ENCODE measurements at places on chromosomes 2 and 18.

- DNase-seq: no peak
Observed at GRCh38 chr18:9742524-9743131, 34.5 kb downstream of the RAB31 start.

GRCh38 chr2:69138793-69139459 is 125.9 kb downstream of the ANTXR1 start:
- no peak for DNase-seq

DNA sequence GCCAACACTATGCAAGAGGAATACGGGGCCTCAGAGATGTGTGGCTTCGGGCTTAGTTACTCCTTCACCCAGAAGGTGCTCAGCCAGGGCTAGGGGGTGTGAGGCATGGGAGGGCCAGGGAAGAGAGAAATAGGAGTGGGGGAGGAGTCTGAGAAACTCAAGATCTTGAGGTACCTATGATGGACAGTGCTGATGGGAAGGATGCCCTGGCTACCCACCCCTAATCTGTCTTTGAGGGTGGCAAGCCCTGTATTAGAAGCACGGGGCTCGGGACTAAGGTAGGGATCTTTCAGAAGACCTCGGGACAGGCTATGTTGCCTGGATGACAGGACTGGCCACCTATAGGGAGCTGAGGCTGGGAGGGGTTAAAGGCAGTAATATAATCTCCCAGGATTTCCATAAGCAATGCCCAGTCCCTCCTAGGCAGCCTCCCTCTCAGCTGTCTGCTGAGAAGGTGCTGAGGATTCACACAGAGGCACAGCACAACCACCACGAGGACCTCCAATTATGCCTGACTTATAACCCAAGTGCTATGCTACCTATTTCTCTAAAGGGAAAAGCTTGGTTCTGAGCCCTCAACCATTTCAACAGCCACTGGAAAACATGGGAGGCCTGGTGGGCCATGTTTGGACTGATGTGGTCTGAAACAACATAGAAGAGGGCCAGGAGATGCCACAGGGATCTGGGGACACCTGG is 23.3 kb downstream of the MTHFD2 start:
- no peak for DNase-seq

DNA sequence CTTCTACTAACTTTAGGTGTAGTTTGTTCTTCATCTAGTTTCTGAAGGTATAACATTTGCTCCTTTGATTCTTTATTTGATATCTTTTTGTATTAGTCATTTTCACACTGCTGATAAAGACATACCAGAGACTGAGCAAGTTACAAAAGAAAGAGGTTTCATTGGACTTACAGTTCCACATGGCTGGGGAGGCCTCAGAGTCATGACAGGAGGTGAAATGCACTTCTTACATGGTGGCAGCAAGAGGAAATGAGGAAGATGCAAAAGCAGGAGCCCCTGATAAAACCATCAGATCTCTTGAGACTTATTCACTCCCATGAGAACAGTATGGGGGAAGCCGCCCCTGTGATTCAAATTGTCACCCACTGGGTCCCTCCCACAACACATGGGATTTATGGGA is 544.4 kb upstream of the DSEL start:
- DNase-seq: no peak

DNA sequence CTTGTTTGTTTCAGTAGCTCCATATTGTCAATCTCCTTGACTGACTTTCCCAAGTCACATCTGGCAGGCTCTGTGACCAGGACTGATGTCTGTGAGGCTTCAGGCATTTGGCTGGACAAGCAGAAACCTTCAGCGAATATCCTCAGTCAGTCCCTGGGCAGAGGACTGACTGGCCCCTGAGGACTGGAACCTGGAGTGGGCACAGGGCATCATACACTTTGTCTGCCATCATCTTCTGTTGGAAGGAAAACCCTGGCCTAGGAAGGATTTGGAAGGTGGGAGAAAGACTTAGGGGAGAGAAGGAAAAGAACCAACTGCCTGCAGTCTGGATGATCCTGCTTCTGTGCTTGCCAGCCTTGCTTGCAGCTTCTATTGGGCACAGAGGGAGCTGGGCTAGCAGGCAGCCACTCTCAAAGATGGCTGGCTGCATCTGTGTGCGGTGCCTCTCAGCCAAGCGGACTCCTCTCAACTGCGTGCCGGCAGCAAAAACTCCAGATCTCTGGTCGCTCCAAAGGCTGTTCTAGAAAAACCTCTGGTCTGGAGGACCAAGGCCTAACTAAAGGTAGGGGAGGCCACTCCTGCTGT is 126.8 kb downstream of the MARCHF4 start:
- DNase-seq: no peak

DNA sequence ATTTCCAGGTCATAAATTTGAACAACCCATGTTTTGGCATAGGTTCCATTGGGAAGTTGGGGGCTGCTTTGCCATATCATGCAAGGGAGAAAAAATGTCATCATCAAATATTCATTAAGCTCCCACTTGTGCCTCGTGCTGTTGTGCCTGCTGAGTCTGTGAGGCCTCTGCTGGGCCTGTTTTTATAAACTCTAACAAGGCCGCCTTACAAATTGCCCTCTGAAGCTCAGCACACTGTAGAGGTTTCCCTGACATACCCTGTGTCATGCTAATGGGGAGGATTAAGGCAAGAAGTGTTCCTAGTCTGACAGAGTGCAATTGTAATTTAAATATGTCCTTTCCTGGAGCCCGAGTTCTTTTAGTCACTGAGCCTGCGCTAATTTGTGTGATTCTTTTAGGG is 17.6 kb downstream of the OSBPL6 start:
- DNase-seq: no peak

GRCh38 chr2:188443207-188443606 is 151.5 kb downstream of the GULP1 start:
- no peak for DNase-seq

DNA sequence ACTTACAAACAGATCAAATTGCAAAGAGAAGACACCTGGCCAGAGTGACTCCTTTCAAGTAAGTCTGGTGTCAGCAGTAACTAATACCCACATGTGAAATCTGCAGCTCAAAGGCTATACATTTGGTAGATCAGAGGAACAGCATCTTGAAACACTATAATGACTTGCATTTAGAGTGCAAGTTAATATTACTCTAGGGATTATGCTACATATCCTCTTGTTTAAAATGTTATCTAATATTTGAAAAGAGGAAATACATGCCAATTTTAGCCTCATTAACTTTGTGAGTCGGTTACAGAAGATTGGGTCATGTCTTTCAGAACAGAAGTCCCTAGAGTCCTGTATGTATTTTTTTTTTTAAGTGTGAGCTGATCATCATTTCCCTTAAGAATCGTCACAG is 15.2 kb downstream of the LANCL1 start:
- DNase-seq: no peak

GRCh38 chr2:163467251-163467630 is 268.6 kb downstream of the FIGN start:
- DNase-seq: no peak

DNA sequence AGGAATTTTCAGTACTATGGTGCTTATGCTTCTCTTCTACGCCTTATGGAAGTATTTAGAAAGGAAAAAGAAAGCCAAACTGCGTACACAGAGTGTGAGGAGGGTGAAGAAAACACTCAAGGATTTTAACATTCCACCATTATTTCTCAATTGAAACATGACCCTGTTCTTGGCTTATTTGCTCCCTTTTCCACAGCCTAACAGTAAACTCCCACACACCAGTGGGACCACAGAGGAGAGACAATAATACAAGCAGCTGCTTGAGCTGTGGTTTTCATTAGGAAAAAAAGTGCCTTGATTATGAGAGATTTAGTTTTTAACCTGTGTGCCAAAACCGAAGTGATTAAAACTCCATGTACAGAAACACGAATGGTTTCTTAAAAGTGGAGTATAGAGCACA is 134.3 kb downstream of the MEP1B start:
- no peak for DNase-seq

DNA sequence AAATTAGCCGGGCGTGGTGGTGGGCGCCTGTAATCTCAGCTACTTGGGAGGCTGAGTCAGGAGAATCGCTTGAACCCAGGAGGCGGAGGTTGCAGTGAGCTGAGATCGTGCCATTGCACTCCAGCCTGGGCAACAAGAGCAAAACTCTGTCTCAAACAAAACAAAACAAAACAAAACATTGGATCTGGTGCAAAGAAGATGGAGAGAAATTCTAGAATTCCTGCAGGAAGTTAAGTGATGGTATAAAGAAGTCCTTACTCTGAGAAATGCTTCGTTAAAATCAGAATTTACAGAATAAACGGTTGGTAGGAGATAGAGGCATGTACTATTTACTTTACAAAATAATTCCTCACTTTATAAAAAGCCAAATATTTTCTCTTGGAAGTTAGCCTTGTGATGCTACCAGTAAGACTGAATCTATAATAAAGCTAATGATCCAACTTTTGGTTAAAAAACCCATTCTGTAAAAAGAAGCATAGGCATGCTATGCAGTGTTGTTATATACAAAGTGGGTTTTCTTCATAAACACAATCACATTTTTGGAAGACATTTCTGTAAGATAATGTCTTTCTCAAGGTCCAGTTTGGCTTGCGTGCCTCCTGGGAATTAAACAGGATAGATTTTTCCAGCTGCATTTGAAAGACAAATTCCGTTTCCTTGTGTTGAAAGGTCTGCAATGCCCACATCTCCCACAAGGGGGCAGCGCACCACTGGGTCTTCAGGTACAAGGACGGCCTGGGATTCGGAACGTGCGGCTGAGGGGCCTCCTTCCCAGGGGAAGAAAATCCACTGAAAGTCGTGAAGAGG is 35.6 kb upstream of the PNO1 start:
- DNase-seq: peak; percentile 72

DNA sequence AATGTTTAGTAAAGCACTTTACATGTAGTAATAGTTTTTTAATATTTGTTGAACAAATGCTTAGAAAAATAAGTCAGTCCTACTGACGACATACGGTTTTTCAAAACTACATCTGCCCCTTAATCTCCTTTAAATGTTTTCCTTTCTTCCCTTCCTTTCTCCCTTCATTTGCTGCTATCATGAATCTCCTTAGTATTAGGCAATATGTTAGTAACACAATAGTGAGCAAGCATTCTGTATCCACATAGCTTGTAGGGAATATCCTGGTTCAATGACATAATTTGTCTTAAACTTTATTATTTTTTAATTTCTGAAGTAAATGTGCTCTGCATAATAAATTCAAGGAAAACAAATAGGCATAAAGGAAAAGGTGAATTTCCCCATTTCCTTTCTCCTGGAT is 79.1 kb downstream of the ACSL3 start:
- no peak for DNase-seq

- no peak for DNase-seq
Observed at GRCh38 chr18:35479911-35480586, 17.7 kb downstream of the INO80C start.

DNA sequence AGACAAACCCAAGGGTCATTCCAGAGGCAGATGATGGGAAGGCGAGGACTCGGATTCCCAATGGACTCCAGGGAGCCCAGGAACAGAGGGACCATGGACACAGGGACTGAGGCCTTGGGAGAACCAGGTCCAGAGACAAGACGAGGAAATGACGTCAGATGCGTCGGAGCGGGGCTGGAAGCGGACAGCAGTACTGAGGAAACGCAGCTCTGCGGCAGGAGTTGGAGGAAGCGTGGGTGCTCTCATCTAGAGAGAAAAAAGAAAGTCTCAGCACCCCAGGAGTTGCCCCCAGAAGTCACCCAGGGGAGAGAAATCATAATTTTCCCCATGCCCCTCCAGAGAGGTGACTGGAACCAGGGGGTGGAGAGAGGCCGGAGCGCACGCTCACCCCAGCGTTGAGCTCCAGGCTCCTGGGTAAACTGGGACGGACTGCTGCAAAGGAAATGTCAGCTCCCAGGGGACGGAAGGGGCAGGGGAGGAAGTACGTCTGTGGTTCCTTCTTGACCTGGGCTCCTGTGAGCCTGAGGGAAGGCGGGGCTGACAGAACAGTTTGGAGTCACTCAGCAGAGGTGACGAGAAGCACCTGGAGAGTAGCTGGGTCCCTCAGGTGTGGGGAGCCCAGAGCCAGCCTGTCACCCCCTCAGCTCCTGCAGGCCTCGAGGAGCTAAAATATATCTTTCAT is 44.7 kb downstream of the CMPK2 start:
- DNase-seq: no peak

GRCh38 chr2:126429103-126429502 is 226.9 kb upstream of the GYPC start:
- no peak for DNase-seq

- no peak for DNase-seq
Observed at GRCh38 chr2:46336283-46336959, 39.2 kb downstream of the EPAS1 start.

DNA sequence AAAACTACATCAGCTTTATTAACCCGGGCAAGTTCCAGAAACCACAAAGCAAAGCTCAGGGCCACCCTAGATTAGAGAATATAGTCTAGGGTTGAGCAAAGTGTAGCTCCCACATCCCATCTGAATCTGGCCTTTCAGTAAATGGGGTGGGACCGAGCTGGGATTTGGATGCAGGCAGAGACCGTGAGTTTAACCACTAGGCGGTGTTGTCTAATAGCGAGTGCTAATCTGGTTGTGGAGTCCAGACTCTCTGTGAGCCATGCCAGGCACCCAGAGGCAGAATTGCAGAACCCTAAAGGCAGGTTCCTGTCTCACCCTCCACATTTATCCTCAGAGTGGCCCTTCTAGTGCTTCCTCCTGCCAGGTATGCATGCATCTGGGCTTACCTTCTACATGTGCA is 435.9 kb downstream of the TSN start:
- DNase-seq: no peak

DNA sequence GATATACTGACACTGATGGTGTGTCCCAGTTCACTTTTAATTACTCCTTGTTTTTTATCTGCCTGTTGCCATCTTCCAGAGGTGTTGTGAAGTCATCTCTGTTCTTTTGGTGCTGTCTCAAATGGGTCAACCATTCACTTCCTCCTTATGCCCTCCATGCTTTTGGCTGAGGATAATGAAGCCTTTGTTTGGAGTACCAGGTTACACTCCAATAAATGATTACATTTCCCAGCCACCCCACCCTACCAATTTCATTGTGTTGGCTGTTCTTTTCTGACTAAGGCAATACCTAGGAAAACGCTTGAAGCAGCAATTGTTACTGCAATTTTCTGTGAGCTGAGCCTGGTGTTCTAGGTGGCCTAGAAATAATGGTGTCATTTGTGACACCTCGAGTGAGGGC is 29.8 kb upstream of the ACTG2 start:
- no peak for DNase-seq

- DNase-seq: no peak
Observed at GRCh38 chr2:201932511-201932910, 101.1 kb upstream of the FZD7 start.

DNA sequence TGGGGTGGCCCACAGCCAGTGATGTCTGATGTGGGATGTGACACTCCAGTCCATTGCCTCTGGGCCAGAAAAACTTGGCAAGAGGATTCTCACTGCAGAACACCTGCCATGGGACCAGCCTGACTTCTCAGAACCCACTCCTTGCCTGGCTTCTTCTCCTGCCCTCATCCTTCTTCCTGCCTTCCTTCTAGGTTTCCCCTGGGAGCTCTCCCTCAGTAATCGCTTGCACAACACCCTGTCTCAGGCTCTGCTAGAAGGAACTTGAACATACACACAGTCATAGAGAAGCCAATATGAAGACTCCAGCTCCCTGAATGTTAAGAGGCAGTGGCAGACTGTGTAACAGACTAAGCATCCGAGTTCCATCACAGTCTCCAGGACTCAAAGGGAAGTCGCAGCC is 4.3 kb upstream of the COL6A3 start:
- DNase-seq: no peak

- no peak for DNase-seq
Observed at GRCh38 chr2:232593982-232594381, 39.4 kb upstream of the EFHD1 start.

Data from stimulated activated CD4-positive, alpha-beta T cell treated with anti-CD3 and anti-CD28 coated beads, TNF-alpha, amount 100 ng/mL, for 1 hour (primary cell).